Kidney (tissue), 22 donors: ENCODE measurements at places on chromosomes 7 and 10. TPM values are rescaled to one million over a fixed set of nuclear protein-coding genes. Genes with fewer than 3 reads are reported as not detected.

DNA sequence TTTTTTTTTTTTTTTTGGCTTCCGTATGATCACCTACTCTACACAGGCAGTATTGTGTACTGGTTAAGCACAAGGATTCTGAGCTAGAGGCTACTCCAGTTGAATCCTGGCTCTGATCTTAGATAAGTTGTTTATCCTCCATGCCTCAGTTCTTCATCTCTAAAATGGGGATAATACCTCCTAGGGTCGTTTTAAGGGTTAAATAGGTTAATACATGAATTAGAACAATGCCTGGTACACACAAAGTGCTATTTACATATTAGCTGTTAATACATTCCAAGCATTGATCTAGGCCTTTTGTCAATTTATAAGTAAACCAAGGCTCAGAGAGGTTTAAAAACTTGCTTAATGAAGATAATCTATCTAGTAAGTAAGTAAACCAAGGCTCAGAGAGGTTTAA is 59.0 kb downstream of the ST7 start:
- no peaks in the 10 kb centered on the region for H3K36me3 ChIP-seq
- DNase-seq, result no peak
- H3K4me1 ChIP-seq, result no peaks in the 10 kb centered on the region
- no peaks in the 10 kb centered on the region for H3K27me3 ChIP-seq
- no peak overlapping the region for H3K27ac ChIP-seq

- H3K4me3 ChIP-seq, result no peak overlapping the region
- no peaks in the 10 kb centered on the region for H3K4me1 ChIP-seq
- no peak overlapping the region for H3K27ac ChIP-seq
- H3K27me3 ChIP-seq, result no peaks in the 10 kb centered on the region
Observed at GRCh38 chr10:2980116-2980515, 87.2 kb upstream of the PFKP start.

- no peak for DNase-seq
- H3K4me1 ChIP-seq, result no peaks in the 10 kb centered on the region
- no peak overlapping the region for H3K4me3 ChIP-seq
- no peak overlapping the region for H3K27ac ChIP-seq
Observed at GRCh38 chr10:48216204-48216505, 58.3 kb downstream of the FRMPD2 start.

- H3K4me1 ChIP-seq, result peaks cover 6% of the 10 kb centered on the region
- no peaks in the 10 kb centered on the region for H3K36me3 ChIP-seq
- H3K27ac ChIP-seq, result no peak overlapping the region
- no peak for DNase-seq
- H3K4me3 ChIP-seq, result no peak overlapping the region
Observed at GRCh38 chr10:124071141-124071540, 22.3 kb downstream of the CHST15 start.

SLC39A12 gene
- 0.16 TPM for total RNA-seq

ZNF32 gene
- 35.0 TPM for total RNA-seq
